Left hindlimb (tissue), 1 donor: ENCODE measurements at places on chromosomes 7 and 10.
A peak's percentile ranks its signal among the peaks of the same experiment; 100 is the strongest.

GRCh38 chr7:153017223-153017622, 257.7 kb downstream of the ACTR3B start:
- DNase-seq, result no peak

DNA sequence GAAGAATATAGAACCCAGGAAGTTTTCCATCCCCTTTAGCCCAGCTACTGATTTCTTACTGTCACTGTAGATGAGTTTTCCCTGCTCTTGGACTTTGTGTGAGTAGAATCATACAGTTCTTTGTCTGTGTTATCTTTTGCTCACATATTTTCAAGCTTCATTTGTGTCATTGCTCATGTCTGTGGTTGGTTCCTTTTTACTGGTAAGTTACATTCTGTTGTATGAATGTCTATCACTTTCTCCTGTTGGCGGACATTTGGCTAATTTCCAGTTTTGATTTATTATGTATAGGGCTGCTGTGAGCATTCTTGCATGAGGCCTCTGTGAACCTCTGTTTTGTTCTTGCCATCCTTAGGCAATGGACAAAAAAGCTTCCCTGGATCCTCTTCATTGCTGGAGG, 5.3 kb downstream of the GLRX3 start:
- DNase-seq, result no peak

DNA sequence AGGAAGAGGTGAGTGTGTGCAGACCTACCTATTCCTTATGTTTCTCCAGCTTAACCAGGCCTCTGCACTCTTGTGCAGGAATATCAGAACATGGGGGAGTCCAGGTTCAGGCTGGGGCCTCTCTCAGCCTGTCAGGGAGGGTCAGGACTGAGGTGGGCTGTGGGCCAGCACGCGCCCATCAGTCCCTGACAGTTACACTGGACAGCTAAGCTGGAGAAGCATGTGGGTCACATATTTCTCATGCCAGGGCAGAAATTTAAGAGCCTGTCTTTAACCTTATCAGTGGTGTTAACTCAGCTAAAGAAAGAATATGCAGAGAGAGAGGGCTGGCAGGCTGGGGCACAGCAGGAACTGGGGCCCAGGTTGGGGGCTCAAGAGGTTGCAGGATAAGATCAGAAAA, 8.7 kb upstream of the POLD2 start:
- DNase-seq, result no peak

GRCh38 chr10:46550076-46550790, 6.2 kb downstream of the GPRIN2 start:
- DNase-seq, result peak; percentile 27

GRCh38 chr10:122659126-122659525, 40.5 kb downstream of the C10orf120 start:
- no peak for DNase-seq

DNA sequence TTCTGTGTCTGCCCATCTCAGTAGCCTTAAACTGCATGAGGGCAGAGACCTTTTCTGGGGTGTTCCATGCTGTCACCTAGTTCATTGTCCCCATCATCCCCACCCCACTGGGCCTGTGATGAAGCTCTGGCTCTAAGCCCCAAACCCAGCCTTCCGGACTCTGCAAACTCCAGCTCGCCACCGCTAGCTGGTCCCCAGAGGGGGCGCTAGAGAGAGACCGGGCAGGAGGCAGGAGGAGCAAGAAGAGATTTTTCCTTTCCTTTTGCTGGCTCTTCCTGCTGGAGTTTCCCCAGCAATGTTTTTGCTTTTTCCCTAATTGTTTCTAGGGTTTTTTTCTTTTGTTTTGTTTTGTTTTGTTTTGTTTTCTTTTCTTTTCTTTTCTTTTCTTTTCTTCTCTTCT, 234.4 kb downstream of the TEX36 start:
- no peak for DNase-seq

DNA sequence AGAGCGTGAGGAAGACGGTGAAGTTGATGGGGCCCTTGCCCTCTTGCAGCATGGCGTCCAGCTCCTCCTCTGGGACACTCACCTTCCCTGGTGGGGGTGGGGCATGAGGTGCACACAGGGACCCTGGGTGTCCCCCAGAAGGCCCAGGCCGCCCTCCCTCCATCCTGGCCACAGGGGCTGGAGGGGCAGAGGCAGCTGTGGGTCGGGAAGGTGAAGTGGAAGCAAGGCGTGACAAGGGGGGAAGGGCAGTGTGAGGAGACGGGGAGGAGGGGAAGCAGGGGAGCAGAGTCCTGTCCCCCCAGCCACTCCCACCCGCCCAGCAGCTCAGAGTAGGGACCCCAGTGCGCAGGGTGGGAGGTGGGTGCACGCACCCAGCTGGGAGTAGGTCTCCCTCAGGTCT, 791 bp downstream of the MYL7 start:
- DNase-seq, result peak; percentile 16

DNA sequence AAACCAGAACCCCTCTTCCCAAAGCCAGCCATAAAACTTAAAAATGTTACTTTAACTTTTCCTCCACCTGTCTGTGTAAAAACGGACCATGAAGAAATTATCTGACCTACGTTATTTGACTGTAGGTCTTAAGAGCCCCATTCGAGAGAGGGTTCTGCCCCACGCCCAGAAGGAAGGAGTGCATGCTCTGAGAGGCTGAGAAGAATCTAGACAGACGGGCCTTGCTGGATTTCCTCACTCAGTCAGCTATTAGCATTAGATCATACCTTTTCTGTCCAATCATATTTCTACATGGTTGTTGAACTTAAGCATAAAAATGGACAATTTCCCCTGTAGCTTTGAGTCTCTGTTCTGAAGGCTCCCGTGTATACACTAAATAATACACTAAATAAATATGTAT, 38.1 kb upstream of the WDR11 start:
- no peak for DNase-seq

- DNase-seq, result no peak
These were observed 135.7 kb downstream of the SDK1 start for GRCh38 chr7:3436746-3437145.

DNA sequence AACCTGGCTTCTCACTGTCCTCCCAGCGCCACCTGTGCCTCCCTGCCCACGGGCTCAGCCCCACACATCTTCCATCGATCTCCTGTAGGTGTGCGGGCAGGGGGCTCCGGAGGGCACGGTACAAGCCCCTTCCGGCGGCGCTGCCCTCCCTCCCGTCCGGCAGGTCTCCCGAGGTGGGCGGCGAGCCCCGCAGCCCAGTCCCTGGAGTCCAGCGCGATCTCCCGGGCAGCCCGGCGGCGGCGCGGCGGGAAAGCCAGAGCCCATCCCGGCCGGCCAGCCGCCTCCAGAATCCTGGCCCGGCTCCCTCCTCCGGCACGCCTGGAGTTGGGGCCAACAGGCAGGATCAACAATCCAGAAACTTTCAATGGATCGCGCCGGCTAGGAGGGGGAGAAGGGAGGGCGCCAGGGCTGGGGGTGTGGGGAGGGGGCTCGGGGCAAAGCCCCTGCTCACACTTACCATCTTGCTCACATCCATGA, 100.1 kb downstream of the HIP1 start:
- DNase-seq, result peak; percentile 70

- DNase-seq, result no peak
These were observed 2.2 kb downstream of the STRA8 start for GRCh38 chr7:135235841-135236240.

- DNase-seq, result peak; percentile 82
These were observed 628.7 kb downstream of the TYW1 start for GRCh38 chr7:67625257-67625737.

- no peak for DNase-seq
These were observed 140.3 kb downstream of the FOXP2 start for GRCh38 chr7:114554781-114555537.

DNA sequence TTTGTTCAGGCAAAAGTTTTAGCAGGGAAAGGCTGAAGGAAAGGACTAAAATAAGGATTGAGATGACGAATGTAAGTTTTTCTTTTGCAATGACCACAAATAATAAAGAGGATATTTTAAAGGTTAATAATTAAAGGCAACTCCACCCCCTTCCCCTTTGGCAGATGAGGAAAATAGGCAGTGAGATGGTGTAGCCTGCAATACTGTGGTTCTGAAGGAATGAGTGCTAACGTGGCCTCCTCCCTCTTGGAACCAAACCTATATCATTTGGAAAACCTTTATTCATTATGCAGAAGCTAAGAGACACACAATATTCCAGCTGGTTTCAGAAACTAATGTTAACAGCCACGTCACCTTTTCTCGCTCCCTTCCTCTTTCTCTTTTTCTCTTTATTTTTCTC, 70.9 kb upstream of the COL1A2 start:
- no peak for DNase-seq

DNA sequence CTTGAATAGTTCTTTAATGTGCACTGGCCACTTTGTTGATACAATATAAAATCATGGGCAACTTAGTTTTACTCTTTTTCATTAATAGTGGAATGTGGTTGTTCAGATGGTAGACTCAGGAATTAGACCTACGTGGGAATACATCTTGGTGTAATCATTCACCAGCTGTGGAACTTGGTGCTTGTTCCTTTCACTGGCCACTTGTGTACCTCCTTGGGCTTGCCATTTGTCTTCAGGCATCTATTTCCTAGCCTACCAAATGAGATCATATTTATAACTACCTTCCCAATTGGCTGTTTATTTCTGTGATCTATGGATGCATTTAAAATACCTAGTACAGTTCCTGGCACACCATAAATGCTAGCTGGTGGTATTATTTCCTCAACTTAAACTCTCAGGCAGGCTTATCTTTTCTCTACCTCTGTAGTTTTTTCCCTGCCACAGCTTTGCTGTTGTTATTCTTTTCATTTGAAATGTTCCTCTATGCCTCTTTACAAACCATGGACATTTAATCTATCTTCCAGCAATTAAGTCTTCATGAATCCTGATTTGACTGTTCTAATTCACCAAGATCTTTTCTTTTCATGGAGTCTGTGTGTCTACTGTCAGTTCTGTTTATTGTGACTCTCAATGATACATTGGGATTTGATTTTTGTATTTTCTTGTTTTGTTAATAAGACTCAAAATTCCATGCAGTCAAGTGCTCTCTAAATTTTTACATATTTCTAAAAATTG, 113.0 kb downstream of the ADAM22 start:
- no peak for DNase-seq

DNA sequence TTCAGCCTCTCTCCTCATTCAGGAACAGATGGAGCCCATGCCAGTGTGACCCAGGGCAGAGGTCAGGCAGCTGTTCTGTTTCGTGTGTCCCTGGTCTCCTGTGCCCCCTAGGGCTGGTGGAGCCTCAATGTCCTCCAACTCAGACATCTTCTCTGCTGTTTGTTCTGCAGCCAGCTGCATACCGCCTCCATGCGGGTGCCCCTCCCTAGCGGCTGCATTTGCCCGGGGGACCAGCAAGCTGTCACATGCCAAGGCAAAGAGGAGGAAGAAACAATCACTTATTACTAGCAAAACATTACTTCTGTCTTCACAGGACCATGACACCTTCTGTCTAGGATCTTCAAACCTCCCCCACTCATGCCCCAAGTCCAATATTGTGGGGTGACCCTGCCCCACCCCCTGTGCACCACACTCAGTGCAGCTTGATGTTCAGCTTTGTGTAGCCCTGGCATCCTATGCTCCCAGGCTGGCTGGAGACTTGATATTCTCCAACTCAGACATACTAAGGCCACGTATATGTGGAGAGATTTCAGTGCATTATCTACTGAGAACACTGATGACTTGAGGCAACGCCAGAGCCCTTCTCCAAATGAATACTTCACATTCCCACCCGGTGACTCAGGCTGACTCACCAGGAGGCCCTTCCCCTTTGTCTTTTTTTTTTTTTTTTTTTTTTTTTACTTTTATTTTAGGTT, 188.9 kb downstream of the SKIDA1 start:
- DNase-seq, result no peak

DNA sequence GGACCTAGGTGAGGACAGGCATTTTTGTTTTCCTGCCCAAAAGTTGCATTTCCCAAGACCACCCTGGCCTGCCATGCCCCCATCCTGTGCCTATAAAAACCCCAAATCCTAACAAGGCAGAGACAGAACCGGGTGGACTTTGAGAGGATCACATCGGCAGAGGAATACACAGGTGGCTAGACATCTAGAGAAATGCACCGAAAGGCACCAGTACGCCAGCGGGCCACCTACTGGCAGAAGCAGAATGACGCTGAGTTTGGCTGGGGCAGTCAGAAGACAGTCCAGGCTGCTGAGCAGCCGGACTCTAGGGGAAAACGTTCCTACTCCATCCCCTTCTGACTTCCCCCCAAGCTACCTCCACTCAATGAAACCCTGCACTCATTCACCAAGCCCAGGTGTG, 2.8 kb downstream of the AKR1C4 start:
- no peak for DNase-seq

GRCh38 chr7:66460921-66461361, 167.7 kb upstream of the KCTD7 start:
- no peak for DNase-seq

DNA sequence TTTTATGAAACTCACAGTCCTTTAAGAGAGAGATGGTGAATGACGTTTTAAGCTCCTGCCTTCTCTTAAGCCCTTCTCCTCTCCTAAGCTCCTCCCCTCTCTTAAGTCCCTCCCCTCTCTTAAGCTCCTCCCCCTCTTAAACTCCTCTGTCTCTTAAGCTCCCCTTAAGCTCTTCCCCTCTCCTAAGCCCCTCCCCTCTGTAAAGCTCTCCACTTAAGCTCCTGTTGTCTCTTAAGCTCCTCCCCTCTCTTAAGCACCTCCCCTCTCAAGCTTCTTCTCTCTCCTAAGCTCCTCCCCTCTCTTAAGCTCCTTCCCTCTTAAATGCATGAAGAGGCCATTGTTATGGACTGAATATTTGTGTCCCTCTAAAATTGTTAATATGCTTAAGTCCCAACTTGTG, 1180.6 kb upstream of the AUTS2 start:
- no peak for DNase-seq

GRCh38 chr7:68610701-68611100, 987.6 kb upstream of the AUTS2 start:
- DNase-seq, result no peak

DNA sequence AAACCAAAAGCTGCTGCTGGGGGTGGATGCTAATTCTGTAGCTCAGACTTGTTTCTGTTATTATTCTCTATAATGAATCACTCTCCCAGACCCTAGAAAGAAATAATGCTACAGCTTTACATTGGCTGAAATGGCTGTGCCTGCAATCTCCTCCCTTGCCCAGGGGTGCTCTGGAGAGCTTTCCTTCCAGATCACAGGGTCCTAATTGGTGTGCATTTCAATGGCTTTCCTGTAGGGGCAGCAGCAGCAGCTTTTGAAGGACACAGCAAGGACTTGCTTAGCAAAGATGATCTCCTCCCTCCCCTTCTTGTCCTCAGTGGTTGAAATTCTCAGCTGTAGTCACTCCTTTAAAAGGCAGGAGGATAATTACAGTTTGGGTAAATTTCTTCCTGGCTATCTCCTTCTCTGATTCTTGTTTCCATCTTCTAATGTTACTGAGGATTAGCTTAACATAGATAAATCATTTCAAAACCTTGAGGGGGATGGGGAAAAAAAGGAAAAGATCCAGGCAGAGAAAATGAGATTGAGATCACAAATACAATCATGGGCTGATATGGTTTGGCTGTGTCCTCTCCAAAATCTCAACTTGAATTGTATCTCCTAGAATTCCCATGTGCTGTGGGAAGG, 120.2 kb upstream of the CTTNBP2 start:
- no peak for DNase-seq

- DNase-seq, result no peak
These were observed 74.1 kb downstream of the HIPK2 start for GRCh38 chr7:139703487-139704307.

- no peak for DNase-seq
These were observed 322.6 kb downstream of the RNLS start for GRCh38 chr10:88260329-88261051.
